ENCODE measurements at places on chromosomes 5 and 9.
A peak's percentile ranks its signal among the peaks of the same experiment; 100 is the strongest.

- DNase-seq: no peak
Observed at GRCh38 chr5:77635067-77635916, 3.2 kb downstream of the OTP start.

DNA sequence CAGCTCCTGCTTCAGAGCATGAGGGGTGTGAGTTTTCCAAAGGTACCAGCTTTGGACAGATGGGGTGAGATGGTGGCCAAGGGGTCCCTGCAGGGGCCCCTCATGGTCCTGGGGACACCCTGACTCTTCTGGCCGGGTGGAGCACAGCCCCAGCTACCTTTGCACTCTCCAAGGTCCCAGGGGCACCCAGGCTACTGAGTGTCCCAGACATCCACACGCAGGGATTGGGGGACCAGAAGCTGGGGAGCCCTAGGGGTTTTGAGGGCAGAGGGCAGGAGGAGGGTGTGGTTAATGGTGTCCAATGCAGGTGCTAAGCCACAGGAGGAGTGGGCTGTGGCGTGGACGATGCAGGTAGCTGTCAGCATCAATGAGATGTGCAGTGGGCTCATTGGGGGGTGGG, 16.0 kb upstream of the CLPTM1L start:
- DNase-seq: no peak

DNA sequence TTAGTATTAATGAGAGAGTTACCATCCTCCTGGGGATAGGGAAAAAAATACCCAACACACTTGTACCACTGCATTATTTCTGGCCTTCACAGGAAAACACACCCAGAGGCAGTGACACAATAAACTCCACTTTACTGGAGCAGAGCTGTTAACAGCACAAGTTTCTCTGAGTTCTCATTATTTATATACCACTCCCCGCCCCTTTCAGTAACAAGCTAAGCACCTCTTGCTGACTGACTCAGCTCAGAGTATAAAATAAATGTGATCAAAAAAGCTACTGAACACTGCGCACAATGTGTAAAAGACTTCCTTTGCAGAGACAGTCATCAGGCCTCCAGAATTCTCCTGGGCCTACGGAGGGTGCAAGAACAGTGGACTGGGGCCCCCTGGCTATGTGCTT, 21.6 kb downstream of the KLF9 start:
- DNase-seq: no peak

DNA sequence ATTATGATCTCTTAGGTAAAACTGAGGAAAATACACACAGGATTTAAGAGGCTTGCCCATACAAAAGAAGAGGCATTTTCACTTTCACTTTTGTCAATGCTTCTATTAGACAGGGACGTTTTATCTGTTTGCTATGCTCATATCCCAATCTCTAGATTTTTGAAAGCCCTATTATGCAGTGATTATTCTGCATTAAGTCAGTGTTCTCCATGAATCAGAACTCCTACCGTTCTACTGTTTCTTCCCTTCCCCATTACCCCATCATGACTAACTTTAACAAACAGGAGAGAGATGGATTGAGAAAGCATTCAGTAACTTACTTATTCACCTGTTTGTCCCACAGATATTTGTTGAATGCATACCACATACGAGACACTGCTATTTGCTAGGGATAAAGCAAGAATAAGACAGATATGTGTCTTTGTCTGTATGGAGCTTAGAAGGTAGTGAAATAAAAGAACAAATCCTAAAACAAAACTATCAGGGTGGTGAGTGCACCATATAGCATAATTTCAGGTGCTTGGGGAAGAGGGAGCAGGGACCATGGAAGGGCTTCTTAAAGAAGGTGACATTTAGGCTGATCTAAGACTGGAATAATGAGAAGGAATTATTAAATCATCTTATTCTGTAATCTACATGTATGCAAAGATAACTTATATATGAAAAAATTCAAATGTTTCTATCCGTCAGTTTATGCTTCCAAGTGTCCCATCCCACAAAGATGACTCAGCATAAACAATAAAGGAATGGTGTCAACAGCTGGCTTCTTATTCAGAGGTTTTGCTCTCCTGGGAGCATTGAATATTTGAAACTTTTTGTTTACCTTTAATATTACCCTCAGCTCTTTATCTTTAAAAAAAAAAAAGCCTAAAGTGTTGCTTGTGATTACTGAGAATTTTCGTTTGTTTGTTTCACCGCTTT, 328.1 kb downstream of the HINT1 start:
- no peak for DNase-seq

- DNase-seq: no peak
Observed at GRCh38 chr5:1809416-1810035, 8.3 kb downstream of the NDUFS6 start.

GRCh38 chr5:55211184-55211874, 15.8 kb downstream of the MCIDAS start:
- DNase-seq: peak; percentile 24

DNA sequence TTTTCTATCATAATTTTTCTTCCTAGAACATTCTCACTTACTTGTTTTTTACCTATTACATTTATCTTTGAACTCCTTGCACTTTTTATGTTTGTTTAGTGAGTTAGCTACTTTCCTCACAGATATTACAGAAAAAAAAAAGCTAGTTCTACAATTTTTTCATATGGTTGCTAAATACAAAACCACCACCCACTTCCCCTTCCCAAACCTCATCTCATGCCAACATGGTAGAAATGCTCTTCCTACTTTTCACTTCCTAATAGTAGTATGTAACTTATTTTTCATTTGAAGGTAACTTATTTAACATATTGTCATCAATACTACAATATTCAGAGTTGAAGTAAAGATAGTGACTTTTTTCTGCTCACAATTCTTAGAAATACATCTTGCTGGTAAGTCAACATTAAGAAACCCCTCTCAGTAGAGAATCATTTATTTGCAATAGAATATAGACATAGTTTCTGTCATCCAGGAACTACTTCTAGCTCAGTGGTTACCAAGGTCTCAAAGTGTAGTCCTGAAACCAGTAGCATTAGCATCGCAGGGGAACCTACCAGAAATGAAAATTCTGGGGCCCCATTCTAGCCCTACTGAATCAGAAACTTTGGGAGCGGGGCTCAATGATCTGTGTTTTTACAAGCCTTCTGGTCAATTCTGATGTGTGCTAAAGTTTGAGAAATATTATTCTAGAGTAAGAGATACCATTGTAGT, 1124.6 kb downstream of the DTWD2 start:
- DNase-seq: no peak

DNA sequence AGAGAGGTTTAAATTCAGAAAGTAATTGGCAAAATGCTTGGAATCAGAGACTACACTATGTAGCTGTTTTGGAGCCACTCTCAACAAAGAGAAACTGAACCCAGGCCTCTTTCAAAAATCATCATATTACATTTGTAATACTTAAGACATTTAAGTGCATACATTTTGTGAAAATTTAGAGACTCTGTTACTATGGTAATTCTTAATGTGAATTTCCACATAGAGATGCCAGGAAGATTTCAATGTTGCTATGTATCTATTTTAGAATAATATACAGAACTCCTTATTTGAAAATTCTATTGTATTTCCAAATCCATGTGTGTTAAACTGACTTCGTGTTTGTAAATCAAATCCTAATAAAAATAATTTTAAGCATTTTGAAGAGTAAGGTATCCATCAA, 1260.9 kb upstream of the C9orf72 start:
- DNase-seq: no peak

- DNase-seq: no peak
Observed at GRCh38 chr5:137250421-137250820, 248.7 kb downstream of the SPOCK1 start.

GRCh38 chr5:73374520-73375190, 73.9 kb downstream of the FOXD1 start:
- DNase-seq: no peak

DNA sequence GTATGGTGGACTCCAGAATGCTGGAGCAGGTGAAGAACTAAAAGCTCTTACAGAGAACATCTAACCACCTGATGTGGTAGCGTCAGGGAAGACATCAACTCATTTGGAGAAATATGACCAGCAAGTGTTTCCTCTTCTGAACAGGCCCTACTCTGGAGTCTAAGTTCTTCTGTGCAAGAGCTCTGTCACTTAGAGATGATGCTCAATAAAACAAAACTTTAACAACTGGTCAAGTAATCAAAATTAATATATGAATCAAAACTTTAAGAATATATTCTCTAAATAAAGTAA, 85.8 kb downstream of the CYFIP2 start:
- DNase-seq: no peak

- DNase-seq: no peak
Observed at GRCh38 chr5:57009811-57010210, 57.9 kb upstream of the MIER3 start.

DNA sequence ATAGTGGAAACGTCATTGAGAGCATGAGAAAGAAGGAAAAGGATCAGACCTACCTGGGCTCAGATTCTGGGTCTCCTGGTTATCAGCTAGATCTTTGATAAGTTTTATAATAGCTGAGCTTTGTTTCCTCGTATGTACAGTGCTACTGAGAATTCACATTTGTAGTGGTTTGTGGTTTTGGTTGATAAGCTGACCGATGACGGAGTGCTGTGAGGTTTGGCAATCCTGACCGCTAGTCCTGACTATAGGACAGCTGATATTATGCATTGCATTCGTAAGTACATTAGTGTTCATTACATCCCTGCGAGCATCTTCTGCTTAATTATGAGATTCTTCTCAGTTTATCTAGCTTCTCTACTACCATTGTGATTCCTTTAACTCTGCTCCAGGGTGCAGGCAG, 190.7 kb upstream of the SLC27A6 start:
- no peak for DNase-seq

- DNase-seq: no peak
Observed at GRCh38 chr9:129185991-129186390, 7.9 kb upstream of the IER5L start.

GRCh38 chr9:100587375-100587774, 9.5 kb downstream of the CAVIN4 start:
- no peak for DNase-seq

GRCh38 chr5:154236536-154237375, 46.2 kb downstream of the GALNT10 start:
- no peak for DNase-seq

GRCh38 chr9:14270358-14271092, 43.4 kb downstream of the NFIB start:
- DNase-seq: peak; percentile 11

- DNase-seq: no peak
Observed at GRCh38 chr5:108148715-108149139, 233.2 kb downstream of the FBXL17 start.

GRCh38 chr5:30846171-30846570, 347.3 kb upstream of the CDH6 start:
- DNase-seq: no peak

DNA sequence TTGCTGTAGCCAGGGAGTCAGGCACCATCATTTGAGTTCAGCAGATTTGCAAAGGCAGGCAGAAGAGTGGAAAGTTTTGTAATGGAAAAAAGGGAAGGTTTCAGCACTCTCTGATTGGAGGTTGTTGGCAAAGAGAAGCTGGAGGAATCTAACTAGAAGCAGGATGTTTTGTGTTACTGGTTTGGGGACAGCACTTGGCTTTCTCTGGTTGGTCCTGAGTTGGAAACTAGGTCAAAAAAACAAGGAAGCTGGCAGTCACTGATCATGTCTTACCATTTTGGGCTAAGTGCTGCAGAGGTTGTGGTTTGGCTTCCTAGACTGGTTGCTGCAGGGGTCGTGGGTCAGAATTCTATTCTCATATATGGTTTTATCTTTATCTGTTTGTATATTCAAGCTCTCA, 189.8 kb downstream of the DRD1 start:
- DNase-seq: no peak

GRCh38 chr5:135486131-135487036, 34.2 kb upstream of the TIFAB start:
- DNase-seq: no peak

DNA sequence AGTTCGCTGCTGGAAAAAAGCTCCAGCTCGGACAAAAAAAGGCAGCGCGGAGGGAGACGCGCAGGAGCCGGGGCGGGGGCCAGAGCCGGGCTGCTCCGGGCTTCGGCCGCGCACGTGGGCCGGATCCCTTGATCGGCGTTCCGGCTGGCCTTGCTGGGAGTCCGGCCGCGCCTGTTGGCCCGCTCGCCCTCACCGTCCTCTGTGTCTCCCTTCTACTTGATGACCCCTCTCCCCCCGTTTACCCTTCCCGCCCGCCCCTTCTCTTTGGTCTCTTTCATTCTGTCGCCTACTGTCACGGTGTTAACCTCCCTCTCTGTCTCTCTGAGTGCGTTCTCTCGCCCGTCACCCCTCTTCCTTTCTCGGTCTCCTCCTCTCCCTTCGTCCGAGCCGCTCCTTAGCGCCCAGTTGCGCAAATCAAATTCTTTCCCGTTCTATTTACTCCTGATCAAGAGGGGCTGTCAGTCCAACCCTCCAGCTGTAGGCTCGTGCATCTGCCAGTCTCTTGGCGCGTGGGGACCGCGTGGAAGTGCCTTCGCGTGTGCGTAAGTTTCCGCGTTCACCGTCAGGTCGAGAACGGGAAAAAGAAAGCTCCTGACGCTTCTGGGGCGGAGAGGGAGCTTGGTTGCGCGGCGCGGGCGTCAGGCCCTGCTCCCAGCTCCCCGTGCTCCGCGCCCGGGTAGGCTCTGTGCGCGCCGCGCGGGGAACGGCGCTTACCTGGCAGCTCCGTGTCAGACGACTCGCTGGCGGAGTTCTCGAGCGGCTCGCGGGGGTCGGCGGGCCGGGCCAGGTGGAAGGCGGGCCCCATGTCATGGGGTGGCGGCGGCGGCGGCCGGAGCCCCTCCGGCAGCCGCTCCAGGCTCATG, 798 bp downstream of the PITX1 start:
- DNase-seq: no peak

DNA sequence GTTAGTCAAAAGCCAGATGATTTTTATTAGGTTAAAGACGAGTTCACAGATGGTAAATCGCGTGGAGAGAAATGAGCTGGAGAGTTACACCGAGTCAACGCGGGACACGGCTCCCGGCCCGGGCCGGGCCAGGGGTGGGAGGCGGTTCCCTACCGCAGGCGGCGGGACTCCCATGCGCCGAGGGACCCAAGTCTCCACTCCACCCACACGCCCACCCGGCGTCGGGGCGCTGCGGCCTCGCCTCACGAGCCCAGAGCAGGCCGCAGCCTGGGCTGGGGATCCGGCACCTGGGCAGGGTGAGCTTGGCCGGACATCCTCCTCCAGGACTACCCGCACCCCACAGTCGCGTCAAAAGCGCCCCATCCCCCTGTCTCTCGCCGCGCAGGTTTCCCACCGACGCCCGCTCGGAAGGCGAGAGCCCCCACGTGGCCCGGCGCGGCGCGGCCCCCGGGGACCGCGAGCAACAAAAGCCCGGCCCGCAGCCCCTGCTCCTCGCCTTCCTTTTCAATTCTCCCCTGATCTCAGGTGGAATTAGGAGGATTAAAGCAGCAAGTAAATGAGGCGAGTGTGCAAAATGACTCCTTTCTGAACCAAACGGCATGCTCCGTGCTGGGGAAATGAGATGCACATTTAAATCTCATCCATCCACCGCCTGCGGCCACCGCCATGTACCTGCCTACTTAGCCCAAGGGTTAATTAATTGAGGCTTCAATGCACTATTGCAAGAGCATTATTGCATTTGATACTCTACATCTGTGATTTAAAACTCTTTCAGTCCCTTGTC, 196.5 kb upstream of the TBCA start:
- no peak for DNase-seq

DNA sequence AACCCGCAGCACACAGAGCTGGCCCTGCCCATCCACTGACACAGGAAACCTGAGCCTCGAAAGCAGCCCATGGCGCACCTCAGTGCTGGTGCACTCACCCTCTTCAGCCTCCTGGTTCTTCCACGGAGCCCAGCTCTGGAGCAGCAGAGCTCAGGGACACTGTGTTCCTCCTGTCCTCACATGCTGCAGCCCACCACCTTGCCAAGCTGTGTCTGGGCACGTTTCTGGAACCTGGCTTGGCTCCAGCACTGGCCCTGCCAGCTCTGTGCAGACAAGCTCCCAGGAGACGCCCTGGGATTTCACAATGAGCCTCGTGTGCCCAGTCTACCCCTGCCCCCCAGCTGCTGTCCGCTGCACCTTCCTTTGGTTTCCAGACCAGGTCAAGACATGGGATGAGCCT, 119.5 kb downstream of the SYK start:
- DNase-seq: no peak
